ENCODE measurements at places on chromosomes 6 and 20. TPM values are rescaled to one million over a fixed set of nuclear protein-coding genes. Genes with fewer than 3 reads are reported as not detected.

The TOMM34 gene
- 33.2 TPM for total RNA-seq

The SYCP2 gene
- total RNA-seq, result 0.37 TPM

The ZBTB46 gene
- under 0.01 TPM for total RNA-seq

The RREB1 gene
- total RNA-seq, result 23.7 TPM

The CYB5R4 gene
- 5.1 TPM for total RNA-seq

The MYMX gene
- total RNA-seq, result not detected

The C6orf141 gene
- total RNA-seq, result 6.5 TPM

The NMBR gene
- 0.37 TPM for total RNA-seq

The PI3 gene
- total RNA-seq, result not detected

The OPRM1 gene
- total RNA-seq, result not detected

The EMILIN3 gene
- not detected for total RNA-seq

The APOBEC2 gene
- not detected for total RNA-seq

The SLPI gene
- total RNA-seq, result not detected

Data from subcutaneous preadipocyte (primary cell).